ENCODE measurements at places on chromosomes 7 and 10.

DNA sequence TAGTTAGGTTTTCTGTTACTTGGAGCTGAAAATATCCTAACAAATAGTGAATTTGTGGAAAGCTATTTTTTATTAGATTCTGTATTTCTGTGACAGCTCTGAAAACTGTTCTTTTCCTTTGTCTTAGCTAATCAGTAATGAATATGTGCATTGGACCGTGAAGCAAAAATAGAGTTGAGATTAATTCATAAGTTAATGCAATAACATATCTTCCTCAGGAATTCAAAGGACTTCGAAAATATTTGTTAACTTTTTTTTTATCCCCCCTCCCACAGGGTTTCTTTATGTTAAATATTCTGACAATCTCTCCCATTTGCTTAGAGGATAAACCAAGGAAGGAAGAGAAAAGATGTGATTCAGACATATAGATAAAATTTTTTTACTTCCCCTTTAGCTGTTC is 101.4 kb downstream of the PODXL start:
- DNase-seq, result no peak

DNA sequence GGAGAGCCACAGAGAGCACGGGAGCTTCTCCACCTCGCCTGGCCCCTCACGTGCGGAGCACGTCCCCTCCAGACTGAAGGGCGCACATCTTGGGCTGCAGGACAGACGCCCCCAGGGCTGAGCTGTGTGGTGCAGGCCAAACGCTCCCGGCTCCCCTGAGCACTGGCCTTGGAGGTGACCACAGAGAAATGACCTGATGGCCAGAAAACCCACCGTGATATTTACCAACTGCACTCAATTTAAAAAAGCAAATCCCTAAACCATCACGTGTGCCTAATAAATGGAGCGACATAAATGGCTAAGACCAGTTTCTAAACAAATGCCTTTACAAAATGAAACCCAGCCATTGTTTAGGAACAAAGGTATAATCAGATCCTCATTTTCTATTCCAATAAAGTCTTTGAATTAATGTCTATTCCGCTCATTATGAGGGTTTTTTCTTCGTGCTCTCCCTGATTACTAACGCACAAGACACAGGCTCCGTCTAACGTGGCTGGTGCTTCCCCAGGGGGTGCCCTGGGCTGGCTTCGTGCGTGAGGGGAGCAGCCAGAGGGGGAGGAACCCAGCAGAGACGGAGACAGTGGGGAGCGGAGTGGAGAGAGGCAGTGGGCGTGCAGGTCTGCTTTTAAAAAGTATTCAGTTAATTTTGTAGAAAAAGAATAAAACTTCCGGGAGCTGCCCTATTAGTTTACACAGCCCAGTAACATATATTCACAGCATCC is 190.3 kb downstream of the DNAJB6 start:
- DNase-seq, result no peak

GRCh38 chr10:19730167-19730906 is 85.9 kb upstream of the PLXDC2 start:
- no peak for DNase-seq

DNA sequence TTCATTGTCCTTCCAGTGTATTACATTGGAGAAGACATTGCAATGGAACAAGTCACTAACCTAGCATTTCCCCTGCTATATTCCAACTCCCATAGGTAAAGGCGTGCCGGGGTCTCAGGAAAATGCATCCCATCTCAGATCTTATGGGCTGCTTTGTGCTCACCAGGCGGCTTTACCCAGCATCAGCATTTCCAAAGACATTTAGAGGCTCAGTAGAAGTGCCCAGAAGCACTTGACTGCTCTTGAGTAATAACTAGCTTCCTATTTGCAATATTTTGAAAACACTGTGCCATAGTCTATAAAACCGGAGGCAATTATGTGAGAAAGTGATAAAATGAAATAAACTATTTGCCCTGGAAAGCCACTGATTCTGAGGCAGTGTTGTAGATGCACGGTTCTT is 415.0 kb upstream of the NPVF start:
- no peak for DNase-seq

DNA sequence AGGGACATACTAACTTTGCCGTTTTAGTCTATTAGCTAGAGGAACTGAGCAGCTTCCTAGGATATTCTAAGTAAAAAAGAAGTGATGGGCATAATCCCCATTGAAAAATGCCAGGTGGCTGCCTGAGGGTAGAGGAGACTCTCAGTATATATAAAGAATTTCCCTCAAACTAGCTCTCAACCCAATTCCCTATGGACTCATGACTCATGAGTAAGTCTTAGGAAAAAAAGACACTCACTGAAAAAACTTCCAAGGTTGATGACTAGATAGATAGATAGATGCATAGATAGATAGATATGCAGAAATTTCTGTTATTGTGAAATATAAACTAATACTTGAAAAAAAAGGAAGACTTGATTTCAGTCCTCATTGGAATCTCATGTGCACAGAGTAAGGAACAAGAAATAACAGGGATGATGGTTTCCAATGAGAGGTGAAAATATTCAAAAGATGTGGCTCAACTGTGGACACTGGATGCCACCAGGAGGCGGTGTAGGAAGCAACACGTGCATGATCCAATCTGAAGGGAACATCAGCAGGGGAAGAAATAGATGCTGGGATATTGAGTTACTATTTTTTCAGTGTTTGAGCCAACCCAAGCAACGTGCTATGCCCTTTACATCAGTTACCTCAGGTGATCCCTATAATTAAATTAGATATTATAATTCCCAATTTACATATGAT is 711.0 kb upstream of the LRRTM3 start:
- DNase-seq, result no peak

- no peak for DNase-seq
Observed at GRCh38 chr10:76874176-76874575, 763.4 kb downstream of the KCNMA1 start.

- no peak for DNase-seq
Observed at GRCh38 chr7:54933643-54934042, 85.2 kb upstream of the EGFR start.

GRCh38 chr10:131110241-131110783 is 201.2 kb downstream of the TCERG1L start:
- DNase-seq, result no peak

DNA sequence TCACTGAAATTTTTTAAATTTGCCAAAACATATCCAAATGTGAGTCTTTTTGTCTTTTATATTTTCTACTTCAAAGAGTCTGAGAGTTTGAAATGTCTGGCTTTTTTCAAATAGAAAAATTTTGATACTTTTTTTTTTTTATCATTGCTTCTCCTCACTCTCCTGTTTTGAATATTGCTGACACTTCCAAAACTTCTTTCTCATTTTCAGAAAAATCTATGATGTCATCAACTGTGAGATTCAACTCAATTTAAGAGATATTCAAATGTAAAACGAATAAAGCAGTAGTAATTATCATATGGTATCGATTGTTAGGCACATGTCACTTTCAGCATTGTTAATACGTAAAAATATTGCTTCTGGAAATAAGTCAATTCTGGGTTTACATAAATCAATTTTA is 505.8 kb upstream of the STEAP1 start:
- no peak for DNase-seq

GRCh38 chr10:855079-855478 is 76.4 kb downstream of the LARP4B start:
- DNase-seq, result no peak

DNA sequence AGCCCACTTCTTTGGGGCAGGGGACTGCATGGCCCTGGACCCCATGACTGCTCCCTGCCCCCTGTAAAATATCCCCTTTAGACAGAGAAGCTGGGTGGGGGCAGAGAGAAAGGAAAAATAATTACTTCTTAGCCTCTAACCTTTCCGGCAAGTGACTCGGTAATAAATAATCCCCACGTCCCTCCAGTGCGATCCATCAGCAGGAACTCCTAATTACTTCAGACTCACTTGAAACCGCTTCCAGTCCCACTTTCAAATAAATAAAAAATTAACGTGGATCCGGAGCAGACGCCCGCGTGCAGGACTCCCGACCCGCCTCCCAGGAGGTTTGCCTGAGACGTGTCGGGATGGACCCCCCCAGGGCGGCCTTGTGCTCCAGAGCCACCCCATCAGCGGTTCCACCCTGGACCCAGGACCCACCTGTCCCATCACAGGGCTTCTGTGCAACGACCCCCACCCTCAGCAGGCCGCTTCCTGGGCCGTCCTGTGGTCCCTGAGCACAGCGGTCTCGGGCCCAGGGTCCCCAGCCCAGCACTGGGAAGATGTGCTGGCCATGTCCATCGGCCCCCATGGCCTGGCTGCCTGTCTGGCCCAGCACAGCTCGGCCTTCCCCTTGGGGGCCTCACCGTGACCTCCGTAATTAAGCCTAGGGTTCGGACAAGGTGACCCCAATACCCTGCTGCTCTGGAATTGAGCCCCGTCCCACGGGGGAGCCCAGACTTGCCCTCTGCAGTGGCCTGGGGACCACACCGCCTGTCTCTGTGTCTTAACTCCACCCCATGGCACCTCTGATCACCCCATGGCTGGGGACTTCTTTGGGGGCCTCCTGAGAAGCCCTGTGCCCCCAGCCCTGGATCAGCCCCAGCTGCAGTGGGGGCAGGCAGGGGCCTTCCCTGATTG is 108.0 kb downstream of the UNCX start:
- DNase-seq, result no peak

DNA sequence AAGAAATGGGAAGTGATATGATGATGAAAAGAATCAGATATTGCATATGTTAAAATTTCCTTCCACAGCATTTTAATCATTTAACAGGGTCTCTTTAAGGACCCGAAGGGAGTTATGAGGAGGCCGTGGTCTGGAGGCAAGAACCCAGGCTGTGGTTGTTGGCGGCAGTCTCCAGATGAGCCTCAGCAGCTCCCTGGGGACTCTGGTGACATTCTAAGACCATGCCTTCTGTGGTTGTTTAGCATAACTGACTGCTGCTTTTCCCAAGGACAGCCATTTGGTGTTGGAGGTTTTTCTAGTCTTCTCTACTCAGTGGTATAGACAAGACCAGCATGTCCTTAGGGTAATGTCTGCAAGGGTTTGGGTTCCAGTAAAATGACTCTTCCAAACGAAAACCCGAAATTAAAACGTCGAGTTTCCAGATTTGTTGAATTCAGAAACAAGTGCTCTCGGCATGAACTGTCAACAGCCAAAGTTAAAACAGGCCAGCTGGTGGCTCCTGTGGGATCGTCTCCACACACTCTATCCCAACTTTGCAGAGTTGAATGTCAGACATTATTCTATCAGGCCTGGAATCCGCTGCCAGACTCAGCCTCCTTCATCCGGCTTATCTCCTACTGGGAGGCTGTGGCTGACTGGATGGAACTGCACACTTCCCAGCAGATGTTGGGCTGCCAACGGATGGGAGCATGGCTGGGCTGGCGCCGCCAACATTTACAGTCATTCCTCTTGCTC is 183.1 kb downstream of the TAX1BP1 start:
- no peak for DNase-seq

DNA sequence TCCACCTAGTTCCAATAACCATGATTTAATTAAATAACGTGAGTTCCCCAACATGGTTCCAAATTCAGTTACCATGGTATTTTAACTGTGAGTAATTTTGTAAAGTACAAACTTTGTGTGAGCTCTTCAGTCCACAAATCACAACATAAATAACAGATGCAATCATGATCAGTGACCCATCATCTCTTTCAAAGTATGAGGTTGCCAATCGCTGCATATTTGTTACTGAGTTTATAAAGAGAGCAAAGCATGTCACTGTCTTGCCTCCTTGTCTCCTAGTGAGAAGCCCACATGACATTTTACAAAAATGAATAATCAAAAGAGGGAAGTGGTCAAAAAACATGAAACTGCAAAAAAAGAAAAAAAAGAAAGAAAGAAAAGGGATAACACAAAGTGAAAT is 69.1 kb upstream of the PDSS1 start:
- DNase-seq, result no peak

- no peak for DNase-seq
Observed at GRCh38 chr10:62113680-62114079, 155.0 kb downstream of the RTKN2 start.

- DNase-seq, result no peak
Observed at GRCh38 chr7:114941692-114942091, 19.8 kb downstream of the MDFIC start.

DNA sequence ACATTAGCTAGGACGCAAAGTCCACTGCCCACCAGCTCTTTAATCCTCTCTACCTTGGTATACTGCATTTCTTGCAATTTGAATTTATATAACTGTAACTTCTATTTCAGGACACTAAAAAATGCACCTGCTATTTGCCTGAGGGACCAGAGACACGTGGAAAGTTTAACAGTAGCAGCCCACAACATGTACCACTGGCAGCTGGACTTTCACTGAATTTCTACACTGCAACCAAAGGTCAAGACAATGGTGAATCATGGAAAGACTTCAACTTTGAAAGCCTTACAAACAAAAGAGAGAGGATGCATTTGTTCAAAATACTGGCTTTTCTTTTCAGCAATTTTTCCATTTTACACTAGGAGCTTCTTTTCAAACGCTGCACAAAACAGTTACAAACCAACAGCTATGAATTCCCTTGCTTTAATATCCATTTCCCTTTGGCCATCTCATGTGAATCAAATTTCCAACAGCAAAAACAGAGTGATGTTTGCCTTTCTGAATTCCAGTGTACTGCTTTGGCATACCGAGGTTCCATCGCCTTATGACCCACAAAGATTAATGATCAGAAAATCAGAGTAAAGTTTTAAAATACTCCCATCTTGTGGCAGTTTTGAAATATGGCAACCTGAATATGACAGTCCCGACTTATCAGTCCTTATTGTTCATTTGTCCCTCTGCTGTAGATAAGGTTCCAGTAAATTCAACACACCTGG is 29.9 kb upstream of the HNRNPH3 start:
- DNase-seq, result peak; percentile 73

- no peak for DNase-seq
Observed at GRCh38 chr7:137996871-137997270, 5.0 kb downstream of the CREB3L2 start.

DNA sequence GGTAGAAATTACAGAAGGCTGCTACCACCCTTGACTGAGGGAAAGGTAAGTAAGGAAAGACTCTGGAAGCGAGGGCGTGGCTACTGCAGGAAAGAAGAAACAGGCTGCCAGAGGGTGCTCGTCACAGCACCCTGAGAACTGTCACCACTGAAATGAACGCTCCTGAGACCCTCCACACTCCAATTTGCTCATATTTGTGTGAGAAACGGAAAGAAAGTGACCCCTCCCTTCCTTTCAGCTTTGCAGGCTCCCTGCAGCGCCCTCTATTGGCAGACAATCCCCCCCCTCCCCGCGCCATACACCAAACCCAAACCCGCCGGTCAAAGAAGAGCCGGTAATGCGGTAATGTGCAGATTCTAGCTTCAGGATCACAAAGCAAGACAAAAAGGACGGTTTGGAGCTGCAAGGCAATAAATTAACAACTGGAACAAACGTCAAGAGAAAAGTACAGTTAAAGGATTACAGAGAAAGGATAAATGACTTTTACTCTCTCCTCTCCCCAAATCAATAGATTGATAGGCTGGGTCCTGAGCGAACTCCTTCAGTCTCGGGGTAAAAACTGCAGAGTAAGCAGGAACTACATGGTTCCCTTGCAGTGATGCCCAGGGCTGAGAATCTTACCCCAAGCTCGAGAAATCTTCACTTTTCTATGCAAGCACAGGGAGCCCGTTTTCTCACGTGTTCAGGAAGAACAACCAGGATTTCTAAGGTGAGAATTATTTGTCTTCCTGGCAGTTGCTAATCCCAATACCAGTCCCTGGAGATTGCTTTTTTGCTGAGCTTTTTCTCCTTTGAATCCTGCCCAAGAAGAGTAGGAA is 47.6 kb downstream of the STEAP1B start:
- peak; percentile 74 for DNase-seq

All from dermis blood vessel endothelial cell (primary cell).